Stimulated activated CD4-positive, alpha-beta T cell treated with anti-CD3 and anti-CD28 coated beads, Interleukin-15, amount 100 ng/mL, for 48 hours (primary cell): ENCODE measurements at places on chromosomes 2 and 18.

GRCh38 chr18:48263914-48264902, 145.0 kb downstream of the ZBTB7C start:
- DNase-seq = no peak

GRCh38 chr2:238338710-238339394, 18.5 kb downstream of the TRAF3IP1 start:
- no peak for DNase-seq

GRCh38 chr2:98695255-98695654, 35.7 kb downstream of the MGAT4A start:
- no peak for DNase-seq

DNA sequence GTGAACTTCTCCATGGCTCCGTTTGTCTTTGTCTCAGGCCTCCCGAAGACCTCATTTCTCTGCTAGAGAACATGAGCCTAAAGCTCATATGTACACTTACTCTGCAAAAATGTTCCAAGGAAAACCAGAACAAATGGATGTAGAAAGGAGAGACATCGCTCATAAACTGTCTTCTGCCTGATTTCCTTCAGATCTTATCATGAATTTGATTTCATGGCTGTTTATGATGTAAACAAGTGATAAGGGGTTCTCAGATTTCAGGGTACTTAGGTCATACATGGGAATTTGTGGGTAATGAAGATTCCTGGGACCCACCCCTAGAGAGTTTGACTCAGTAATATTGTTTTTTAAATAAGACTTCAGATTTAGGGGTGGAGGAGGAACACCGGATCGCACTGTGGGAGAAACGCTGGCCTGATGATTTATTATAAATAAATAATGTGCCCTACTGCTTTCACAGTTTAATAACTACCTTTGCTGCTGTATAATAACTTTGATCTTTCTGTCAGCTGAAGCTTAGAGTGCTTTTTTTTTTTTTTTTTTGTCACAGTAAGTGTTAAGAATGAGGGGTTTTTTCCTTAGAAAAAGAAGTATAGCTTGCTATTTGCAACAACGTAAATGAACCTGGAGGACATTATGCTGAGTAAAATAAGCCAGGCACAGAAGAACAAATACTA, 14.9 kb downstream of the AOX1 start:
- no peak for DNase-seq

- no peak for DNase-seq
Measured at GRCh38 chr2:23386339-23387220, 1.6 kb downstream of the KLHL29 start.
